ENCODE measurements at places on chromosomes 6 and 20.

GRCh38 chr20:39576771-39577170 is 614.6 kb downstream of the DHX35 start:
- DNase-seq, result no peak

DNA sequence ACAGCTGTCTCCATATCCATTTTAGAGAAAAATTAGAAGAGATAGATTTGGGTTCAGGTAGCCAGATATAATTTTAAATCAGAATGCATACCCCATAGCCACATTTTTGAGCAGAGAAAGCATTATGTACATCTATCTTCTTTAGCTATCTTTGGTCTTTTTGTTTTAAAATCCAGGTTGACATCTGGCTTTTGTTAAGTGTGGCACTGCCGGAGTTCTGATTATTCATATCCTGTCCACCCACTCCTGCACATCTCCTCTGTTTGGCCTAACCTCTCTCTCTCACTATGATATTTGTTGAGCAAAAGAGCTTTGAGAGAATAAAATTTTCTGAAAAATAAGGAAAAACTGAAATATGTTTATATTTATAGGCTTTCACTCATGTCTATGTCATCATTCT is 189.7 kb downstream of the PACRG start:
- no peak for DNase-seq

DNA sequence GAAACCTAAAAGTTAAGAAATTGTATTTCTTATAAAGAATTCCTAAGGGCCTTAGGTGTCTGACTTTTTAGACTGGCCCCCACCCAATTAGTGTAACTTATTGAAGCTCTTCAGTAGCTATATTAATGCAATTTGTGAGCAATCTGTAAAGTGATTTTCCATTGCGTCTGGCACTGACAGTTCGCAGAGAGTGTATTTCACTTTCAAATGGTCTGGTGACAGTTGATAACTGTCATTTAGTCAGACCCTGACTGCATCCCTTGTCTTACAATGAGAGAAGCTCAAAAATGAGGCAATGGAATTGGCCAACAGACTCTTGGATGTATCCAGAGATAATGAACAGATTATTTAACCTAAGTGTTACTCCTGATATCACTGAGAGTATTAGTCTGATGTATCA is 351.8 kb downstream of the FRK start:
- DNase-seq, result no peak

DNA sequence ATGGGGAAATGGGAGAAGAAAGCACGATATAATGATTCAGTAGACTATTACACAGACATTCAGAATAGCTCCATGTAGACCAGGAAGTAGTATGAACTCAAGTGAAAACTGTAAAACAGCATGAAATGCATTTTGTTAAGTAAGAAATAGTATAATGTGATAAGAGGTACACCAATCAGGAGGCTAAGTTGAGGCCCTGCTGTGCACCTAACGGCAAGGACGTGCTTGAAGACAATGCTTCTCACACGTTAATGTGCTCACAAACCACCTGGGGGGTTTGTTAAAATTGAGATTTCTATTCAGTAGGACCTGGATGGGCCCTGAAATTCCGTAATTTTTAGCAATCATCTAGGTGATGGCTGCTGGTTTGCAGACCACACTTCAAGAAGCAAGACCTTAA is 178.9 kb upstream of the SULF2 start:
- DNase-seq, result no peak

DNA sequence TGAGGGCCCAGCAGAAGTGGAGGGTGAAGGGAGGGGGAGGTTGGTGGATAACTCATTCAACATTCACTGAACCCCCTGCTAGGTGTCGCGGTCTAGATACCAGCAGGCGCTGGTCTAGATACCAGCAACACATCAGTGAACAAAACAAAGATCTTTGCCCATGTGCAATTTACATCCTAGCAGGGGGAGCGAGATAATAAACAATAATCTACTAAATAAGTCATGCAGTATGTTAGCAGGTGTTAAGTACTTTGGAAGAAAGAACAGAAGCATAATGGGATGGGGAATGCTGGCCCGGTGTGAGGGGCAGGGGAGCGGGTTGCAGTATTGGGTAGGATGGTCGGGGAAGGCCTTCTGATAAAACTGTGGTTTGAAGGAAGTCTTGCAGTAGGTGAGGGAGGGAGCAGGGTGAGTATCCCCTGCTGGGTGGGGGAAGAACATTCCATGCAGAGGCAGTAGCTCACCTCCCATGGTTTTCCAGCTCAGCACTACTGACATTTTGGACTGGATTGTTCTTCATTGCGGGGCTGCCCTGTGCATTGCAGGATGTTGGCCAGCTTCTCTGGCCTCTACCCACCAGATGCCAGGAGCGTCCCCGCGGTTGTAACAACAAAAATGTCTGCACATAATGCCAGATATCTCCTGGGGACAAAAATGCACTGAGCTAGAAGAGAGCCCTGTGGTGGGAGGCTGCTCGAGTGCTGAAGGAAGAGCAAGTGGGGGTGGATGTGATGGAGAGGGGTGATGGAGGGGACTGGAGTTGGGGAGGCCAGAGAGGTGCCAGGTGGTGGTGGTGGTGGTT is 117.3 kb downstream of the TOX2 start:
- no peak for DNase-seq

GRCh38 chr6:155182103-155182502 is 81.7 kb upstream of the CLDN20 start:
- no peak for DNase-seq

- no peak for DNase-seq
These were observed 291.0 kb upstream of the SULF2 start for GRCh38 chr20:48076247-48076646.

DNA sequence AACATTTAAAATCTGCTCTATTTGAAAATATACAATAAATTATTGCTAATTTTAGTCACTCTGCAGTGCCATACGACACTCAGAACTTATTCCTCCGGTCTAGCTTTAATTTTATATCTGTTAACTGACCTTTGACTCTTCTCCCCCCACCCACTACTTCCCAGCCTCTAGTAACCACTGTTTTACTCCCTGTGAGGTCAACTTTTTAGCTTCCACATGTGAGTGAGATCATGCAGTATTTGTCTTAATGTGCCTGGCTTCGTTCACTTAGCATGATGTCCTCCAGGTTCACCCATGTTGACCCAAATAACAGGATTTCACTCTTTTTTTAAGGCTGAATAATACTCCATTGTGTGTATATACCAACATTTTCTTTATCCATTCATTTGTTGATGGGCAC is 80.8 kb downstream of the RPP40 start:
- DNase-seq, result no peak

DNA sequence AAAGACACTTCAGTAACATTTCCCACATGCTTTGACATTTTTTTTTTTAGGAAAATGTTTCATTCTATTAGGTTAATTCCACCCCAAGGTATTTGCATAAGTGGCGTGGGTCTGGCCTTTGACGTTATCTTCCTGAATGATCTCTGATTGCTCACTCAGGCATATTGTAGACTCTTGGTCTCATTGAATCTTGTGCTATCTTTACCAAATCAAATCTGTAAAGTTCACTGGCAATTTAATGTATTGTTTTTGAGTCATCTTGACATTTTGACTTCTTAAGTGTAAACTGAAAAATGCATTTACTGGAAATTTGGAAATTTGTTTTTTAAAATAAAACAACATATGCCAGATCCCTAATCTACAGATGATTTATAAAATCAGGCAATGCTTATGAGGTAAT is 16.0 kb upstream of the VIP start:
- no peak for DNase-seq

- DNase-seq, result peak; percentile 49
These were observed 99.1 kb downstream of the CDH26 start for GRCh38 chr20:60057123-60057865.

GRCh38 chr20:3406481-3407039 is 909 bp downstream of the DNAAF9 start:
- DNase-seq, result peak; percentile 41

- DNase-seq, result no peak
These were observed 3.5 kb downstream of the TFAP2A start for GRCh38 chr6:10411131-10411970.

GRCh38 chr20:59008715-59009336 is 1.8 kb upstream of the CTSZ start:
- no peak for DNase-seq

- no peak for DNase-seq
These were observed 19.6 kb downstream of the ELOVL4 start for GRCh38 chr6:79927758-79928157.

GRCh38 chr20:56957737-56958553 is 308.5 kb downstream of the BMP7 start:
- peak; percentile 56 for DNase-seq

GRCh38 chr6:49553384-49553783 is 2.9 kb downstream of the C6orf141 start:
- no peak for DNase-seq

- DNase-seq, result no peak
These were observed 459.7 kb upstream of the HTR1E start for GRCh38 chr6:86477500-86478148.

DNA sequence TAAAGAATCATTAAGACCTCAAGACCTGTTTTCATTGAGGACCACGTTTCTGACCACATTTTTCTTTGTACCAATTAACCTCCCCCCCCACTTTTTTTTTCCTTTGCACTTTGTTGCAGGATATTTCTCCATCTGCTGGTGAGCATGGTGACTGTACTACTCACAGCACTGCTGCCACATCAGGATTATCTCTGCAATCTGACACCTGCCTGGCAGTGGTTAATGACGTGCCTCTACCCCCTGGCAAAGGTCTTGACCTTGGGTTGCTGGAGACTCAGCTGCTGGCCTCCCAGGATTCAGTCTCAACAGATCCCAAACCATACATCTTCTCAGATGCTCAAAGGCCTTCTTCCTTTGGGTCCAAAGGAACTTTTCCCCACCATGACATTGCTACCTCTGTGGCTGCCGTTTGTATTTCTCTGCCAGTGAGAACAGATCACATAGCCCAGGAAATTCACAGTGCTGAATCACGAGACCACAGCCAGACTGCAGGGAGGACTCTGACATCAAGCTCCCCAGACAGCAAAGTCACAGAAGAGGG is 46.6 kb upstream of the EDN3 start:
- no peak for DNase-seq

DNA sequence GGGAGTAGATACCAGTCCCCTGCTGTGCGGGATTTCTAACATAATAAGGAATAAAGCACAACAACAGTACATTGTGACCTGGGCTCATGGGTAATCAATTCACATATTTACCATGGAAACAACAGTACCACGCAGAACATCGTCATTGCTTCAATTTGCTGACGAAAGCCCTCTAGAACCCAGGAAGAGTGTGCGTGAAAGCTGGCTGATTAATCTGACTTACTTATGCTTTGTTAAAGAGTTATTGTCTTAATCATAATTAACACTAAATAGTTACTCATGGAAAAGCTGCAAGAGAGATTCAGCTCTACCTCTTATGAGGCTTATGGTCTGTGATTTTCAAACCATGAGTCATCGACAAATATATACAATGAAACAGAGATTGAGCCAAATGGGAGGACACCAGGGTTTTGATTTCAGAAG is 644.3 kb upstream of the AGPAT4 start:
- DNase-seq, result no peak

DNA sequence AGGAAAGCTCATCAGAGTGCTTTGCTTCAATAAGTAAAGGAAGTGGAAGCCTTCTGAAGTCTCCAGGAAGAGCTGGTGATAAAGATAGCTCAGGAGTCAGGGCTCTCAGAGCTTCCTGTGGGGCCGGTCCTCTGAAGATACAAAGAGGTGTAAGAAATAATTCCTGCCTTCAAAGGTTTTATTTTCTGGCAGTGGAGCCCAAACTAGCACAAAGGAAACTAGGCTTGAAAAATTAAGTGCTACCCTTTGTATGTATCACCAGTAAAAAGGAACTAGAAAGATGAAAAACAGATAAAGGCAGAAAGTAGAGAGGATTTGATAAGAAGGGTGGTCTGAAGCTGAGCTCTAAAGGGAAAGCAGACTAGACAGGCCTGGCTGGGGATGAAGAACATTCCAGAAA is 204.1 kb upstream of the SASH1 start:
- DNase-seq, result no peak

- DNase-seq, result no peak
These were observed 43.2 kb upstream of the NT5E start for GRCh38 chr6:85406641-85407075.

DNA sequence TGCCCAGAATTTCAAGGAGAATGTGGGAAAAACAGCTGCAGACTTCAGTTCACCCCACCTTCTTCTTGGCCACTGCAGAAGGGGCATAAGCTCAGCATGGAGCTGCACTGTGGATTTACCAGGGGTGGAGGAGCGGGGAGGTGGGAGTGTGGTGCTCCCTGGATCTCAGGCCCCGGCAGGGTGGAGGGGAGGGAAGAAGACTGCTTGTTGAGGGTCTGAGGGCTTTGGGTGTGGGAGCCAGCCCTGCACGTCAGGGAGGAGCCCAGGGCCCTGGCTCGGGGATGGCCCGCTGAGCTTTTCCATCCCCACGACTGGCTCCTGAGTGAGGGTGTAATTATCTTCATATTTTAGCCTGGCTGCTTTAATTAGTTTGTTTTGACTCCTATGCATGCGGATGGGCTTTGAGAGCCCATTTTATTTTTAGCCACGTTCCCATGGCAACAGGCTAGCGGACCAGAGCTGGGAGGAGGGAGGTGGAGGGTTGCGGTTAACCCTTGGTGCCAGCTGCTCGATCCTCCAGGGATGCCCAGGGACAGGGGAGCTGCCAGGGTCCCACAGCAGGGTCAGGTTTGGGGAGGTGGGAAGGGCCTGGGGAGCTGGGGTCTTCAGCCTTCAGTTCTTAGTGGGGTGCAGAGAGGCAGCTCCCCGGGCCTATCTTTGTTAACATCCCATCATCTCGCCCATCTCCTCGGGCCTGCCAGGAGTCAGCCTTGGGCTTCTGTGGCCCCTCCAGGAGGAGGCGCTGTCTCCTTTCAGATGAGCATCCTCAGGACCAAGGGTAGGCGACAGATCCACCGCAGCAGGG is 68.2 kb downstream of the RAB44 start:
- peak; percentile 59 for DNase-seq

GRCh38 chr6:6230286-6230685 is 90.2 kb downstream of the F13A1 start:
- no peak for DNase-seq

DNA sequence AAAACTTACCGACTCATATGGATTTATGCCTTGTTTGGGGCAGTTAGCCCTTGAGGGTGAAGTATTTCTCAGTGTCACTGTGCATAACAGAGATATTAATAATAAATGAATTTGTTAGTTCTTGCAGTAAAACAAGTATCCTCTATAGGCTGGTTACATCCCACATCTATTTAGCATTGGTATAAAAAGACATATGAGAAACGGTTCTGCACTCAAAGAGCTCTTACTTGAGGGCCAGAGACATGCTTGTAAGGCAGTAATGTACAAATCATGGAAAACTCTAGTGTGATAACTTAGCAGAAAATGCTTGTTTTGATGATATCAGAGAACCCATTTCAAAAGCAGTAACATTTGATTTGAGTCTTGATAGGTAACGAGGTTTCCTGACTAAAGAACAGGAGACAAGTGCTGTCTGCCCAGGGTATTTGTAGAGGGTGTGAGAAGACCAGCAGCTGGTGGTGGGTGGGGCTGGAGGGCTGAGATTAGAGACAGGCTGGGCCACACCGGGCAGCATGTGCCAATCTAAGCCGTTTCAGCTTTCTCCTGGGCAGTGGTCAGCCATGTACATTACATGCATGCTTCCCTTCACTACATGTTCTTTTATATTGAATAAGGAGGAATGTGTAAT is 46.3 kb downstream of the TULP4 start:
- no peak for DNase-seq
